ENCODE measurements at places on chromosomes 5 and 9.

GRCh38 chr9:132857616-132858342 is 20.3 kb downstream of the AK8 start:
- DNase-seq: no peak

DNA sequence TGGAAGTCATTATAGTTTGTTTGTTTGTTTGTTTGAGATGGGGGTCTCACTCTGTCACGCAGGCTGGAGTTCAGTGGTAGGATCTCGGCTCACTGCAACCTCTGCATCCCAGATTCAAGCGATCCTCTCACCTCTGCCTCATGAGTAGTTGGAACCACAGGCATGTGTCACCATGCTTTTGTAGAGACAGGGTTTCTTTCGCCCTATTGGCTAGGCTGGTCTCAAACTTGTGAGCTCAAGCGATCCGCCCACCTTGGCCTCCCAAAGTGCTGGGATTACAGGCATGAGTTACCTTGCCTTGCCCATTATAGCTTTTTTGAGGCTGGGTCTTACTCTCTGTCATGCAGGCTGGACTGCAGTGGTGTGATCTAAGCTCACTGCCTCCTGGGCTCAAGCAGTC is 28.8 kb downstream of the NSD1 start:
- DNase-seq: no peak

DNA sequence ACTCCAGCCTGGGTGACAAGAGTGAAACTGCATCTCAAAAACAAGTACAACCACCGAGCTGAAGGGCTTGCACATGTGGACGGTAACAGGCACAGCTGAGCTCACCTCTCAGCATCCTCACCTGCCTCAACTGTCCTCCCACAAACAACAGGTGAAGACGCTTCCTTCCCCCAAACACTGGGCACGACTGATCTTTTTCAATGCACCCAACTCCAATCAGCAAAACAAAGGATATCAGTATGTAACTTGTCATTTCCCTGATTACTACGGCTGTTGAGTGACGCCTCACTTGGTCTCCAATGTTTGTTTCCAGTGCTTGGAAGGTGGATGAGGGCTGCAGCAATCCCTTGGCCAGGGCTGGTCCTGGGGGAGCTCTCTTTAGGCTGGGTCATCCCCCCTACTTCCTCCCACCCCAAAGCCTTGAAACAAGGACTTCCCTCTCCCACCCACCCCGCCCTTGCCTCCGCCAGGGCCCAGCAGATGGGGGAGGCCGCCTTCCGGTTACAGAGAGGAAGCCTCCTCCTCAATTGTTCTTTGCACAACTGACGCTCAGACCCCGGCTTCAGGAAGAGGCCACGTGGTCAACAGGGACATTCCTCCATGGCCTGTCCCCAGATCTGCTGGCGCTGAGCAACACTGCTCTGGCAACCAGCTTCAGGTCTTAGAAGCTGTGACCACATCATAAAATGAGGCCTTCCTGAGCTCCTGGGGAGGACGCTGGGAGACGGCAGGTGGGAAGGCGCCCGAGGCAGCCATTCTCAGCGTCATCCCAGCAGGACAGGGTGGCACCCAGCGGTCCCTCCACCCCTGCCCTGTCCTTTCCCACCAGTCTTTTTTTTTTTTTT is 5.9 kb downstream of the FAM78A start:
- no peak for DNase-seq

DNA sequence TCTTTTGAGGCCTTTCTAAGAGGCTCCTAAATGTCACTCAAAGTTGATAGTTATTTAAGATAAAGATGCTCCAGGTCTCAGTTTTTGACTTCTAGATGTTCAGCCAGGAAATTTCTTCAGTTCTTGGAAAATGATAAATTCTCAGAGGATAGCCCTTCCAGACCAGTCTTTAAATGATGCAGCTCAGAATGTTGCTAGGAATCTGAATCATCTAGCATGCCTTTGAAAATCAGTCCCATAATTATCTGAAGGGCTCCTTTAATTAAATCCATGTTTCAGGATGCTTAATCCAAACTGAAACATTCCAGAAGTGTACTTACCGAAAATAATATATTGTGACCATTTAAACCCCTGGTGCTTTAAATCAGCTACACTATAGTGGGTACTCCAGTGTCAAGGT is 107.5 kb upstream of the FBN2 start:
- no peak for DNase-seq

DNA sequence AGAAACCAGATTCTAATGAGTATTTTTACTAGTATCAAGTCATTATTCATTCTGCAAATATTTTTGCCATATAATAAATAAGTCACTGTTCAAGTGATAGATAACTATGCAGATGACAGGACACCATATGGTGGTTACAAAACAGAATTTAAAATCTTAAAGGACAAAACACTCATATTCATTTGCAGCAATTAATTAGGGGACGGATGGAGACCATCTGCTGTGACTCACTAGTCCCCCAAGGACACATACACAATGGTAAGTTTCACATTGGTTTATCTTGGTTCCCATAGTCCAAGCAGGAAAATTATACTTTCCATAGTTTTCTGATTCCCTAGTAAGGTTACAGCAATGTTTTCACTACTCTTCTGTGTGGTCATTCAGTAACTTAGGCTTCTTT is 28.4 kb upstream of the SPATA31C2 start:
- DNase-seq: no peak

- DNase-seq: no peak
These were observed 398.3 kb downstream of the IRX1 start for GRCh38 chr5:3993856-3994473.
